ENCODE measurements at places on chromosomes 6 and 20.

- peak; percentile 18 for DNase-seq
Observed at GRCh38 chr6:5464099-5464885, 203.0 kb downstream of the FARS2 start.

- no peak for DNase-seq
Observed at GRCh38 chr6:156449569-156449968, 327.6 kb upstream of the ARID1B start.

DNA sequence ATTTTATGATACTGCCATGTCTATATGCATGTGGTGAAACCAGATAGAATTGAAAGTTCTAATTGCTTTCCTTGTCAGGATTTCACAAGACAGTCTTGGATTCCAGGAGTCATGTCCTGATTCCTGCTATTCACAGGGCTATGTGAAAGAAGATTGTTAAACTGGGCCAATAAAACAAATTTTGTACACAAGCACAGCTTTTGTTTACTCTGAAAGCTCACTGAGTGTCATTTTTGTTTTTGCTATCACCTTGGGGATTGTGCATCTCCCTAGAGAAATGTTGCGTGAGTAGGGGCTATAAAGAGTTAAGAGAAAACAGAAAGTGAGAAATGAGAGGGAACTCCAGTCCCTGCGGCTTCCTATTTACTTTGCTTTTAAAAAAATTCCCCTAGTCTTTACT, 627.5 kb downstream of the PKHD1 start:
- DNase-seq: no peak

GRCh38 chr6:25170640-25171039, 108.5 kb upstream of the CARMIL1 start:
- no peak for DNase-seq

GRCh38 chr6:74249658-74250057, 553.7 kb downstream of the CD109 start:
- peak; percentile 62 for DNase-seq

- DNase-seq: peak; percentile 67
Observed at GRCh38 chr6:32086661-32087573, 22.2 kb downstream of the TNXB start.

- DNase-seq: no peak
Observed at GRCh38 chr6:170261643-170262488, 29.0 kb downstream of the DLL1 start.

DNA sequence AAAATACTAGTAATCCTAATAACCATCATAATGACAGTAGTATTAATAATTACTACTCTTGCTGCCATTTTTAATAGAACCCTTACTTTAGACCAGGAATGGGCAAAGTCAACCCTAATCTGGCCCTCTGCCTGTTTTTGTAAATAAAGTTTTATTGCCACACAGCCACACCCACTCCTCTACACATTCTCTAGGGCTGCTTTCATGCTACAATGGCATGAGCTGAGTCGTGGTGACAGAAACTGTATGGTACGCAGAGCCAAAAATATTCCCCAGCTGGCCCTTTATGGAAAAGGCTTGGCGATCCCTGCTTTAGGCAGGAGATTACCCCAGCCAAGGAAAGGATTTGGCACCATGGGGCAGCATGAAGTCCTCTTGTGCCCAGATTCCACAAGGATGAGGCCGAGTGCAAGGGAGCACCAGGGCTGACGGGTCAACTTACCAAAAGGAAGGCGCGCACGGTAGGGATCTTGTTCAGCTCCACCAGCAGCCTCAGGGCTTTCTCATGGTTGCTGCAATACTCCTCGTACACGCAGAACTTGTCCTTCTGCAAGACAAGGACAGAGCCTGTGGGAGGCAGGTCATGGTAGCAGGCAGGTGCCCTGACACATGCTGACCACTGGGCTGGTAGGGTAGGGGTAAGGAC, 93.6 kb downstream of the PREX1 start:
- no peak for DNase-seq

- DNase-seq: no peak
Observed at GRCh38 chr6:43368259-43369160, 937 bp downstream of the ZNF318 start.

DNA sequence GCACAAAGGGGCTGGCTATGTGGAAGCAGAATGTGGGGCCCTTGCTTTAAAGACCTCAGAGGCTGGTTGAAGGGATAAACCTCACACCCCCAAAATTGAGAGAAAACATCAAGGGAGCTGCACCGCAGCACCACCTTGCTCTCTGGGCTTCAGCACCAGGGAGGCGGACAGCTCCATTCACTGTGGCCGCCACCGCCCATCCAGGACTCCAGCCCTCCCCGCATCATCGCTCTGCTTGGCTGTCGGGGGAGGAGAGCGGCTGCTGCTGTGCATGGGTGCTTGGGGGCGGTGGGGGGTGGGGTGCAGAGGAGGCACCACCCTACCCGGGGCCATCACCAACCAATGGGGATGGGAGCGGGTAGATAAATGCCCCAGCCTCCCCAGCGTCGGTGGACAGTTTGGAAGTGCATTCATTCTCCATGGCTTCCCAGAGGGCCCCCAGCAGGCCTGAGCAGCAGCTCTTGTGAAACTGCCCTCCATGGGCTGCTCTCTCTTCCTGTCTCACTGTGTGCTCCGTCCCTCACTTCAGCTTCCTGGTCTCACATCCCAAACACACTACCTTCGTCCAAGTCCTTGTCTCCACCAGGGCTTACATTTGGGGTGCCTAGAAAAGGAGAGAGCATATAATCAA, 75.7 kb upstream of the BHLHE23 start:
- DNase-seq: no peak

DNA sequence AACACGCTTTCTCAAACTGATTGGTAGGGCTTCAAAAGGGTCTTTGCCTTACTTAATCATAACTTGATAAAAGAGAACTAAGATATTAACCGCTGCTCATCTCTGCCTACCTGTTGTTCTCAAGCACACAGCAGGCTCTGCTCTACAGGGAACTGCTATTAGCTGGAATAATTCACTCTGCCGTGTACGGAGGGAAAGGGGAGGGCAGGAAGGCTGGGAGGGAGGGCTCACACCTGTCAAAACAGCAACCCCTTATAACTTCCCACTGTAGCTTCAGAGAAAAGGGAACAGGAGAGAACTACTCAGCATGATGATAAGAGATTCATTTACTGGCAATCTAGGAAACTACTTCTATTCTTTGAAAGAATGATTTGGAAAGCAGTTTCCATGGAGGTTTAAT, 75.1 kb downstream of the ZMYND8 start:
- DNase-seq: no peak

DNA sequence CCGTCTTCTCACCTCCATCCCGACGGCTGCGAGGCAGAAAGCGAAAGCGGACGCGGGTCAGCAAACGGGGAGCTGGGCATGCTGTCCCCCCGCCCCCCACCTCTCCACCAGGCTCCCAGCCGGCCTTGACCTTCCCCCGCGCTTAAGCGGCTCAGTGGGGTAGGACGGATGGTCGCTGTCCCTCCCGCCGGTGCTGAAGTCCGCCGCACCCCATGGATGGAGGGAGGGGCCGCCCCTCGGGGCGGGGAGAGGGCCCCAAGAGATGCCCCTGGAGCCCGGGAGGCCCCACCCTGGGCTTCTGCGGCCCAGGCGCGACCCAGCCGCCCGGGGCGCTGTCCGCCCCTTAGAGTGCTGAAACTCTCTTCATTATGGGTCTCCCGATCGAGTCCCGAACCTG, at the start of gene KCNB1:
KCNB1 (minus strand) TSS at position 48 of the 397 bp plus-strand sequence. CDS start 188 bp downstream, outside the sequence.
- DNase-seq: no peak

GRCh38 chr6:25333471-25333870, 54.3 kb downstream of the CARMIL1 start:
- DNase-seq: no peak

DNA sequence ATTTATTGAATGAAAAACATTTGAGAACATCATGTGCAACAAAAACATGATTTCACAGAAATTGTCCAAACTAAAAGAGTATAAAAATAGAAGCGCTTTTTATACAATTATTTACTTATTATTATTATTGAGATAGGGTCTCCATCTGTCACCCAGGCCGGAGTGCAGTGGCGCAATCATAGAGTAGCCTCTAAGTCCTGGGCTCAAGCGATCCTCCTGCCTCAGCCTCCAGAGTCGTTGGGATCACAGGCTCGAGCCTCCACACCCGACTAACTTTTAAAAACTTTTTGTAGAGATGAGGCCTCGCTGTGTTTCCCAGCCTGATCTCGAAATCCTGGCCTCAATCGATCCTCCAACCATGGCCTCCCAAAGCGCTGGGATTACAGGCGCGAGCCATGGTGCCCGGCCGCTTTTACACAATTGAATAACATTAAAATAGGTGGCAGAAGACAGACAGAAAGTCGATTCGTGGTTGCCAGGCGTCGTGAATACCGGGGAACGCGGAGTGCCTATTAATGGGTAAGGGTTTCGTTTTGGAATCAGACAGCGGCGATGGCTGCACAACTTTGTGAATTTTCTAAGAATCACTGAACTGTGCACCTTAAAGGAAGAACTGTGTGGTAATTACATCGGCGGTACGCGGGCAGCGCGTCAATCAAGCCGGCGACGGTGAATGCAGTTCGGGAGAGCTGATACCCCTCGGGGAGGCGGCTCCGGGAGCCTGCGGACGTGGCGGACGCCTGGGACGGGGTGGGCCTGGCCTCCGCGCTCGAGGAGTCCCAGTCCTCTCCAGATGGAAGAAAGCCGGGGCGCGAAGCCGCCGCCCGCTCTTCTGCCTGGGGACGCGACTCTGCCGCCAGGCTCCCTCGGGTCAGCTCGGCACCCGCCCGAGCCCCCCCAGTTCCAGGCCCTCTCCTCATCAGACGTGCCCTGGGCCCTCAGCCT, 807 bp downstream of the TBC1D20 start:
- DNase-seq: no peak

GRCh38 chr6:149410557-149410956, 10.5 kb downstream of the SUMO4 start:
- DNase-seq: no peak

DNA sequence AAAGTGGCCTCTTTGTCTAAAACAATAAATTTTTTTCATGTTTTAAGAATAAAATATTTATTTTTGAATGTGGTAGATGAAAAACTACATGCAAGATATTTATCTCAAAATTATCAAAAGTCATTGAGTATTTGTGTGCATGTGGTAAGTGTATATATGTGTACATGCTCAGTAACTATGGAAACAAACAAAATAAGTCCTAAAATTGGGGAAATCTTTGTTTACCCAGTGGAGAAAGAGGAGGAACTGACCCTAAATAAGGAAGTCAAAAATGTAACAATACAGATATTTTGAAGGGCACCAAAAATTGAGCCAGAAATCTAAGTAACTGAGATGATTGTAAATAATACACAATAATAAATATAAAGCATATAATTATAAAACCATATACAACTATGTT, 639.2 kb downstream of the MAFB start:
- DNase-seq: no peak

DNA sequence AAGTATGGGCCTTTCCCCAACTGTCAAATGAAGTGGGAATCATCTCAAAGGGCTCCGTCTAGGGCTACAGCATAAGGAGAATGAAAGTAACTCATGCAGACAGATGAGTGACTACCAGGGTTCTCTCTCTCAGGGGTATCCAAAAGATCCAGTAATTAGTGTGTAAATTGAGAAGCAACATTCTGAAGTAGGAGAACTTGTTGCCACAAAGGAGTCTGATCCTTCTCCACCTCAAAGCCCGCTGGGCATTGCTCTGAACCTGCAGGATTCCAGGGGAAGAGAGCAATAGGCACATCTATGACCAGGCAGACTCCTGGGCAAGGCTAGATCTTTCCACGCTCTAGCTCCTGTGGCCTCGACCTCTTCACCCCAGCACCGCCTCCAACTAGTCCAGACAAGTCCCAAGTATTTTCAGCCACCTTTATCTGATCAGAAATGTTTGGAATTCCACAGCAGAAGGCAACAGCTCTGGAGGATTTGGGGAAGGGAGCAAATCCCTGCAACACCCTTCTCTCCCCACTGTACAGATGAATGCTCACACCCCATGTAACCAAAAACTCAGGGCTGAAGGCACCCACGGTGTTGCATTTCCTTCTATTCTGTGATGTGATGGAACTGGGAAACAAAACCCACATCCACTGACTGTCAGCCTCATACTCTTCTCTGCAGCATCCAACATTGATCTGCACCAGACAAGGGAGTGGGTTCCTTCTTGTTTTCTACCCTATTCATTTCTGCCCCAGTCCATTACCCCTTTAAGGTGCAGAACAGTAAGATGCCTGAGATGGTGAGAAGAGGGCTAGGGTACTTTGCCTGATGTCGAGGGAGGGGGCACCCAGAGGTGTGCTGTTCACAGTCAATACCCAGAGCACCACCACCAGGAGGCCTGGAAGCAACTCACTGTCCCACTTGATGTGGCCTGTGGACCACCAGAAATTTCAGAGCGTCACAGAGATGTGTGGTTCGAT, 41.0 kb downstream of the COX4I2 start:
- DNase-seq: no peak

DNA sequence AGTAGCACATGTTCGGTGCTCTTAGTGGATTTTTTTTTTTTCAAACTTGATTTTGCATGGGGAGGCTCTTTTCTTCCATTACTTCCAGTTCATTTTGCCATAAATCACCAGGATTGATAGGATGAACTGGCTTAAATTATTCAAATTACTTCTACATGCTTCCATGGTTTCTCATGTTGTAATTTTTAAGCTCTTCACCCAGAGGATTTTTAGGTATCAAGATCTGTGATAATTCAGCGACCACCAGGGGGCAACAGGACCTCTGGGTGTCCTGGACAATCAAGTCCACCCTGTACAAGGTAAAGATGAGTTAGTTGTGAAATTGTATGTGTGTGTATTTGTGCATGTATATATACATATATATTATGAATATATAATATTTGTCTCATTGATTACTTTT, 4.2 kb upstream of the EPHA7 start:
- DNase-seq: peak; percentile 63

GRCh38 chr6:13434777-13435176, 52.6 kb downstream of the GFOD1 start:
- DNase-seq: no peak

DNA sequence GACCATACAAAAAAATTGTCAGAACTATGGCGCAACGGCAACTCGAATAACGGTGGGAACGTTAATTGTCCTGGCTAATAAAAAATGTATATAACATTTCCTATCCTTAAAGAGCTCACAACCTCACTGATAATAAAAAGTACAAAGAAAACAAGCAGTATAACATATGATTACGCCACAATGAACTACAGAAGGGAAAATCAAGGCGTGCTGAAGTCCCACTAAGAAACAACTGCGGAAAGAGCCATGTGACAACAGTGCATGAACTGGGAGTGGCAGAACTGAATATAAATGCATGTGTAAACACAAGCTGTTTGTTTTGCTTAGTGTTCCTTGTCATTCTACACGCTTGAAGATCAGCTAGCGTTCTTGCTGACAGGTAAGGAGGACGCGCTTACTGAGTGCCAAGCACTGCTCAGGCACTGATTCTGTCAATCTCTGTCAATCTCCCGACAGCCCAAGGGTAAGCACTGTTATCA, 466 bp upstream of the PSMB1 start:
- DNase-seq: peak; percentile 5

- no peak for DNase-seq
Observed at GRCh38 chr20:50335105-50335504, 144.5 kb downstream of the CEBPB start.
